ENCODE measurements at places on chromosomes 5 and 9.

DNA sequence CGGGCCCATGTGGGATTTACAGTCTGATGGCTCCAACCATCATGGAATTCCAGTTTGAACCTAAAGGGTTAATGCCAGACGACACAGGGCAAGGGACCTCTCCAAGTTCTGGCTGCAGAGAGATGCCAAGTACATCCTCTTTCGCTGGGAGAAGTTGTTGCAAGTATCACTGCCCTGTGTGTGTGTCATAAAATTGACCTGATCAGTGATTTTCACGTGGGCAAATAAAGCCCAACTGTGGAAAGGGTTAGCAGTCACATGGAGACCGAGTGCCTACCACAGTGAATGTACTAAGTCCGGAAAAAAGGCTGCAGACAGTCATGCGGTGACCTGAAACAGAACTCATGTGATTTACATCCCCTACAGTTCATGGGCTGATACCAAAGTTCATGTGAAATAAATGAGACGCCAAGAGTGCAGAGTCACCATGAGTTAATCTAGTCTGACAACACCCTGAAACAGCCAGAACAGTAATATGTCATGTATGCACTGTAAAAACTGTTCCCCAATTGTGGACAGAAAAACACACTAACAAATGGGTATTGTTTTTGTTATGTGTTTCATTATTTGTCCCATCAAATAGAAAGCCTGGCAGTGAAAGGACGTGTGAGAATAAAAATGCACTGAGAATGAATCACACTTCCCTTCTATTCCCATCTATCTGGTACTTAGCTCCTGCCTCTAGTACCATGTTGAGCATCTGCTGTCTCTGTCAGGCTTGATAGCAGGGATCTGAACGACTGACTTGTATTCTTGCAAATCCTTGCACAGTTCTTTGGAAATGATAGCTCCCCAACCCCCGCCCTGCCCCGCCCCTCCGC, 115.7 kb downstream of the SUSD1 start:
- no peak for DNase-seq

DNA sequence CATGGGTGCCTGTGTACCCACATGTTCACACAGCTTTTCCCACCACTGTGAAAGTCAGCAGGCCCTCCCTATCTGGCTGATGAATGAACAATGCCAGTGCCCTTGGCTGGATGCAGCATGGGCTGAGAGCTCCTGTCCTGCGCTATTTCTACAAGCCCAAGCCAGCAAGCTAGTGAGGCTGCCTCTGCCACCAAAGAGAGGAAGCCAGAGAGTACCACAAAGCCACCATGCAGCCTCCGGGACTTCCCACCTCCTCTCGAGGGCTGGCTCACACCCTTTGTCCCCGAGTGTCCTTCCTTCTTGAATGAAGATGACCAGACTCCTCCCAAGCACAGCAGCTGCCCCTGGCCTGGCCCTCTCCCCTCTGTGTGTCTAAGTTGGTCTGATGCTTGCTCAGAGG, 76.5 kb downstream of the SH3PXD2B start:
- DNase-seq, result no peak

DNA sequence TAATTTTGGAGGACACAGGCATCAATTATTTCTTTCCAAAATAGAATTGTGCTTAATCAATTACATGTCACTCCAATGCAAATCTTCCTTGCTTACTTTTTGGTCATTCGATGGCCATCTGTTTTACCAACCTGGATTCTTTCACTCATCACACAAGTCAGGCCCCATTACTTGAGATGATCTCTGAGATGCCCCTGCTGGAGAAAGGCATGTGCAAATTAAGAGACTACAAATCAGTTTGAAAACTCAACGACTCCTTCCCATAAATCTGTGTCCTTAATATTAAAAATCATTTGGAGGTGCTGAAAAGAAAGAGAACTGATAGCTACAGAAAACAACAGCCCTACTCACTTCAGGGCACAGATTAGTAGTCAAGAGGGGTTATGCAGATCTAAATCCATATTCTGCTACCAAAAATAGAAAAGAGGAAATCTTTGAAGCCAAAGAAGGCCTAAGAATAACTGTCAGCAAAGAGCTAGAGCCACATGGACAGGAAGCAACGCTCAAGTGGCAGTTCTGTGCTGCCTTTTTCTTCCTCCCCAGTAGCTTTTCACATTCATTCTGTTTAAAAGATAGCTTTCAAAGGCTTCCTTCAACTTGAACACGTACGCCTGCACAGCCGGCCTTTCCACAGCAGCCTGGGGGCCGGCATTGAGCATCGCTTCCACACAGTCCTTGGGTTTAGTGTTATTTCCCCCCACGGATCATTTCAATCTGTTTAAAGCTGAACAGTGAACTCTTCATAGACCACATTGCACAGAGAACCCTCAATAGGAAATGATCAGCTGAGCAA, 79.3 kb upstream of the MAP3K1 start:
- no peak for DNase-seq

DNA sequence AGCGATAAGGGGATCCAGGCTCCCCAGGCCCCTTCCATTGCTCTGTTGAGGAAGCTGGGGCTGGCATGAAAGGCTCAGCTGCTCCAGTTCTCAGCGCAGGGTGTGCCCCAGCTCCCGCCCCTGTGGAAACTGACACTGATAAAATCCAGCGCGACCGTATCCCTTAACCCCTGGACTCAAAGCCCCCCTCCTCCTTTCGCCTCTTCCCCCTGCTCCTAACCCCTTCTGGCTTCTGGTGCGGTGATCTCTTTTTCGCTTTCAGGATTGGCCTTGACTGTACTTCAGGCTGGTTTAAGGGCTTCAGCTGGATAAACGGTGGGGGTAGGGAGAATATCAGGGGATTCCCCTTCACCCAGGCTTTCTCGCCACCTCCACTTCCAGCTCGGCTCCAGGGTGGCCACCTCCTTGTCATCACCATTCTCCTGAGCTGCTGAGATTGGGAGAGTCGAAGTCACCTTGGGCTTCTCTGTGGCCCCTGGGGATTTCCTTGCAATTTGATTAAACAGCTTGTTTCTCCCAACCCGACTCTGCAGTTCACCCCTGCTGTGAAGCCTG, 843 bp downstream of the BSPRY start:
- no peak for DNase-seq

DNA sequence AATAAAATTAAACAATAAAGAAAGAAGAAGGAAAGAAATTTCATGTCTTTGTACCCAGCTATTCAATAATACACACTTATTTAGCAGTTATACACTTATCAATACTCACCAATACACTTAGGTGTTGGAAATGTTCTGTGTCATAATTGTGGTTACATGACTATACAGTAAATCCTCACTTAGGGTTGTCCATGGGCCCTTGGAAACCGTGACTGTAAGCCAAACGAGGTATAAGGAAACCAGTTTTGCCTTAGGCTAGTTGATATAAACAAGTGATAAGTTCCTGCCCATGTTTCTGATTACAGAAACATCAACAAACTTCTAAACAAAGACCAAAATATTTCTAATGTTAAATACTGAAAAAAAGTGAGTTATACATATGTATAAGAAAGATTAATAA, 10.0 kb upstream of the SLCO4C1 start:
- no peak for DNase-seq

- no peak for DNase-seq
These were observed 1.4 kb downstream of the SLC26A2 start for GRCh38 chr5:149961957-149962409.

DNA sequence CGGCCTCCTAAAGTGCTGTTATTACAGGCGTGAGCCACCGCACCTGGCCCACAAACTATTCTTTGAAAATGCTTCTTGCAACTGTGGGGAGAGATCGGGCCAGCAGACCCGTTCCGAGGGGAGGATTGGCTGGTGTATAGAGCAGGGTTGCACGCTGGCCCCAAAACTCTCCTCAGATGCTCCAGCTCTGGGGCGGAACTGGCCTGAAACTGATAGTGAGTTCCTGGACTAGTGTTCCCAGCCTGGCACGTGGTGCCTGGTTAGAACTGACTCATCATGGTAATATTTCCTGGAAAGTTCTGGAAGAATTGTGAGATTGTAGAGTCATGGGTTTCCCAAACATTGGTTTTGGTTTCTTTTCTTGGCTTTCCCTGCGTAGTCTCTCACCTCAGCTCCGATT, 120.5 kb downstream of the FBXL7 start:
- no peak for DNase-seq

DNA sequence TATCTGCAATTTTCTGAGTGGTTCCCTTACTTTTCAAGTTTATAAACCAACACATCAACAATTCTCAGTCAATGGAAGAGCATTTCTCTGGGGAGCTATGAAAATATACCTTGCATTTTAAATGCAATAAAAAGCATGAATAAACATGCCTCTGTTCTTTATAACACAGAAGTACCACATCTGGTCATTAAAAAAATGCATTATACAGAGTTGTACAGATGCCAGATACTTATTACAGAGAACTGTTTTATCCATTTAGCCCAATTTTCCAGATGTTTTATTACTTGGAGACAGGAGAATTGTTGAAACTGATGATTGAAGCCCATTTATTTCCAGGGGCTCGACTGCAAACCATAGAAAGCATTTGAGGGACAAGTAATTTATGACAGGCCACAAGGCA, 19.2 kb upstream of the HEXB start:
- no peak for DNase-seq

- DNase-seq, result no peak
These were observed 142.3 kb downstream of the MEF2C start for GRCh38 chr5:88740604-88741185.

DNA sequence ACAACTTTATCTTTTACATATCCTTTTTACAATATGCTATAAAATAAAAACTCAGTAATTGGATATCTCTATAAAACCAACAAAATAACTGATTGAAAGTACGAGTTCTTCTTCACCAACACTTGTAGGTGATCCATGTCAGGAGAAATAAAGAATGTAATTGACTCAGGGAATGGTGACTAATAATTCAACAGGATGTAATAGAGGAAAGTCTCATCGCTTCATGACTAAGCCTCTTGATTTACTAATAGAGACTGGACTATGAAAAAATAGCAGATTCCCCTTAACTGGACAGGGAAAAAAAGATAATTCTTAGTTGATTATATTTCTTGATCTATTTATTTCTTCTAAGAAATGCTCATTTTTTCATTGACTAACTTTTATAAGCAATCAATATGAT, 507.7 kb upstream of the PTGER4 start:
- no peak for DNase-seq

GRCh38 chr9:123248630-123249029, 19.8 kb downstream of the STRBP start:
- no peak for DNase-seq

- no peak for DNase-seq
These were observed 125.8 kb upstream of the CXCL14 start for GRCh38 chr5:135704616-135705015.

DNA sequence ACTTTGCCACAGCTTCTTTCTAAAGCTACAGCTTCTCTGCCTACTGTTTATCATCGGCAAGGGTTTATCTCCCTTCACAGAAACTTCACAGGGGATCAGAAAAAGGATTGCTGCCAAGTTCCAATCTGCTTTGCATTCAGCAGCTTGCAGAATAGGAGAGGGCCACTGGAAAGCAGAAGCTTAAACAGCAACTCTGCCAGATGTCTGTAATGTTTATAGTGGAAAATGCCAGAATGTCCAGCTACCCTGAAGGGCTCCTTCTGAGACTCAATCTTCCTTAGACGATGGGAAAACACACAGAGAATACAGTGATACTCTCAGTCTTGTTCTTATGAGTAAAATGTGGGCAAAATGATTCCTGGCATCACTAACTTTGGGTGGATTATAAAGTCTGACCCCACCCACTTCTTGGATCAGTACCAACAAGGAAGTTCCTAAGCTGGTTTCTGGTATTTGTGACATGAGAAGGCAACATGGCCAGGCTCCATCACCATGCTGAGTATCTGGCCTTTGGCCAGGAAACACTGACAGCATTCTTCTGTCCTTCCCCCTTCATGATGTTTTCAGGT, 19.0 kb downstream of the STOM start:
- no peak for DNase-seq

DNA sequence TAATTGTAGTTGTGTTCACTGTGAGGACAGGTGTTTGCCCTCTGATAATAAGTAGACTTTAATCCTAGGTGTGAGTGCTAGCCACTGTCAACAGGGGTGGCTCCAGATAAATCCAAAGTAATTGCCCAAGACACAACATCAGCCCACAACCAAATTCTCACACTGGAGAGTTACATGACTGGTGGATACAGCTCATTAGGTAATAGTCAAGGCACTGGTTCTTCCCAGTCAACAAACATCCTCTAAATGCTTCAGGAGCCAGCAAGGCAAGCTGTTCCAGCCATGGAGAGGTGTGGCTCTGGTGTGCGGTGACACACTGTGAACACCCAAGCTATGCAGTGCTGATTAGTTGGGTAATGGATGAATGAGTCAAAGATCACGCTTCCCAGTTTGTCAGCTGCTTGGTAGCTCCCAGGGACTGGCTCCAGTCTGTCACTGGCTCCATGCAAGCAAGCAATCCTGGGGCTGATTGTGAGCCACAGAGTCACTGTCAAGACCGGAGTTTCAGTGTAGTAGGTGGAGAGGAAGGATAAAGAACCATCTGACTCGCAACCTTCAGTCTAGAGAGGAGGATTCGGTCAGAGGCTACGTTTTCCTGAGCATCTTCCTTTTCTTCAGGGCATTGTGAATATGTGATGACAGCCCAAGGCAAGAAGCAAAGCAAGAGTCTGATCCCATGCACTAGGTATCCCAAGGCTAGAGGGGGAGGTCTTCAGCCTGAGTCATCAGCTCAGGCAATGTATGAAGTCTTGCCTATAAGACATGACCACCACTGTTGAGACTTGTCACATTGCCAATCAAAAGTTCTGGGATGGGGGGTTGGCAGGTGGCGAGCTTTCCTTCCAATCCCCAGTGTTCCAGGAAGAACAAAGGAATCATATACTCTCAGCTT, 63.1 kb downstream of the UGCG start:
- no peak for DNase-seq

All from stimulated activated CD8-positive, alpha-beta memory T cell treated with anti-CD3 and anti-CD28 coated beads, Interleukin-12 subunit alpha, Interleukin-12 subunit beta, amount 100 ng/mL, for 4 hours (primary cell).